Mesenteric fat pad (tissue), 1 donor: ENCODE measurements at places on chromosomes 1 and 21. TPM values are rescaled to one million over a fixed set of nuclear protein-coding genes. Genes with fewer than 3 reads are reported as not detected.
A peak's percentile ranks its signal among the peaks of the same experiment; 100 is the strongest.

Gene ZNF670
- 2.8 TPM for total RNA-seq

DNA sequence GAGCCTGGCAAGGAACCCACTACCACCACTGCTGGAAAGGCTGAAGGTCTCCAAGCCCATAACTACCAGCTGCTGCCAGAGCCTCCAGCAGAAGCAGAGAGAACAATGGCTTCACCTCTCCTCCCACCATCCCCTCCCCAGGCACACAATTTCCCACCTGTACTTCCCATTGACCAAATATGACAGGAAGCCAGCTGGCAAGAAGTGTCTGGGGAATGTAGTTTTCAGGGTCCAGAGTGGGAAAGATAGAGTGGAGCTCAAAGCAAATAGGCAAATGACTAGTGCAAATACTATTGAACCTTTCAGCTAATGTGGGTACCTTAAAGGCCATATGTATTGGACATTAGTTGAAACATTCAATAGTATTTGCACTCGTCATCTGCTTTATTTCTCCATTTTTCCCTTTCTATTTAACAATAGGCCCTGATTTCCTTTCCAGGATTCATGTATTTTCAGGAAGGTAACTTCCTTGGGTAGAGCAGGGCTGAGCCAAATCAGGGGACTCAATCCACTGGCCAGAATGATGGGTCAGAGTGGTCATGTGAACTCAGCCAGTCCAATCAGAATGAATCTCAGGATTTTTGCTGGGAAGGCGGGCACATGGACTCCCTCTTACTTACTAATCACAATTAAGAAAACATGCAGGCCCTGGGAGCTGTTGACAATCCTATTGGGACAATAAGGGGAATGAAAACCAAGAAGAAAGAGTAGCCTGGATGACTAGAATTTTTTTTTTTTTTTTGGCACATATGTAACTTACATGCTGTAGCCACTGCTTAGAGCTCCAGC, 12.1 kb upstream of the NFYC start:
- DNase-seq, result no peak

GRCh38 chr1:160637065-160637464, 9.8 kb downstream of the SLAMF1 start:
- no peak for DNase-seq

Gene KTI12
- total RNA-seq, result 9.7 TPM

Gene DCST1
- total RNA-seq, result not detected

GRCh38 chr1:202280595-202280994, 61.1 kb downstream of the UBE2T start:
- DNase-seq, result peak; percentile 84

Gene ASH1L
- total RNA-seq, result 65.3 TPM

- no peak for DNase-seq
Observed at GRCh38 chr21:16841975-16842695, 670.7 kb upstream of the CXADR start.
